ENCODE measurements at places on chromosomes 3 and 15. TPM values are rescaled to one million over a fixed set of nuclear protein-coding genes. Genes with fewer than 3 reads are reported as not detected.

Gene PSTPIP1
- total RNA-seq: 125 TPM

- no peak for ATAC-seq
Measured at GRCh38 chr15:26590676-26591075, 182.2 kb downstream of the GABRB3 start.

DNA sequence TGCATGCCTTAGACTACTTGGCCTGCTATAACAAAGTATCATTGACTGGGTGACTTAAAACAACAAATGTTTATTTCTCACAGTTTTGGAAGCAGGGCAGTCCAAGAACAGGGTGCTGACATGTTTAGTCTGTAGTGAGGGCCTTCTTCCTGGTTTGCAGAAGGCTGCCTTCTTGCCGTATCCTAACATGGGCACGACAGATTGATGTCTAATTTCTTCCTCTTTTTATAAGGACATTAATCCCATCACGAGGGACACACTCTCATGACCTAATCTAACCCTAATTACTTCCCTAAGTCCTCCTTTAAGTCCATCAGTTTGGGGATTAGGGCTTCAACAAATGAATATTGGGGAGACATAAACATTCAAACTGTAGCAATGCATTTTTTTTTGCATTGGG, 10.9 kb upstream of the GOLGA8B start:
- ATAC-seq: no peak

- ATAC-seq: no peak
Measured at GRCh38 chr3:107629566-107629965, 106.8 kb downstream of the BBX start.

DNA sequence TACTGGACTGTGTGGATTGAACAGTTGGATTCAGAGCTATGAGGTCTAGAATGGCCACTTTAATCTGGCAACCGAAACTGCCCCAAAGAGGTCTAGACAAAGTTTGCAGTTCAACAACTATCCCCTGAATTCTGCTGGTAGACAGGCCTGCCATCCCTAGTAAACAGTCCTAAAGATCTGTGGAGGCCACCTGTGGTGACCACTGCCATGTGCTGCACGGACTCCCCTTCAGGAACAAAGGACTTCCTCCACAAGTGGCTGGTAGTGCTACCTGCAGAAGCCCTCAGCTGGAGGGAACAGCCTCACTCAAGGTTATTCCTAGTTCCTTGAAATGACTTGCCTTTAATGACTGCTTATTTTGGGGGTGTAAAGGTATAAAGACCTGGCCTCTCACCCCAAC, 6.1 kb downstream of the TNFAIP8L3 start:
- ATAC-seq: no peak
